ENCODE measurements at places on chromosomes 7 and 10. TPM values are rescaled to one million over a fixed set of nuclear protein-coding genes. Genes with fewer than 3 reads are reported as not detected.

ZNF503 gene
- 12.4 TPM for total RNA-seq

SHTN1 gene
- total RNA-seq: 1.6 TPM

GDF2 gene
- total RNA-seq: not detected

PTF1A gene
- total RNA-seq: not detected

NUTM2E gene
- total RNA-seq: not detected

TAS2R4 gene
- not detected for total RNA-seq

PIP gene
- not detected for total RNA-seq

TES gene
- total RNA-seq: 44.1 TPM

BTRC gene
- 9.0 TPM for total RNA-seq

HYAL4 gene
- not detected for total RNA-seq

CH25H gene
- not detected for total RNA-seq

PALD1 gene
- total RNA-seq: under 0.01 TPM

ATOH7 gene
- not detected for total RNA-seq

FGFR2 gene
- total RNA-seq: not detected

ANKRD30A gene
- not detected for total RNA-seq

CPXM2 gene
- not detected for total RNA-seq

FAM24B gene
- 4.0 TPM for total RNA-seq

RAPGEF5 gene
- total RNA-seq: 0.29 TPM

PRR15 gene
- total RNA-seq: 11.0 TPM

Data from myometrial cell (primary cell).